ENCODE measurements at places on chromosomes 4 and X. TPM values are rescaled to one million over a fixed set of nuclear protein-coding genes. Genes with fewer than 3 reads are reported as not detected.

Gene SUPT20HL1
- polyA plus RNA-seq: not detected

Gene GAGE13
- not detected for polyA plus RNA-seq

Gene ZC4H2
- polyA plus RNA-seq: 1.9 TPM

Gene TMPRSS11F
- polyA plus RNA-seq: not detected

Gene DIPK2B
- polyA plus RNA-seq: not detected

Gene GALNT7
- polyA plus RNA-seq: 29.0 TPM

DNA sequence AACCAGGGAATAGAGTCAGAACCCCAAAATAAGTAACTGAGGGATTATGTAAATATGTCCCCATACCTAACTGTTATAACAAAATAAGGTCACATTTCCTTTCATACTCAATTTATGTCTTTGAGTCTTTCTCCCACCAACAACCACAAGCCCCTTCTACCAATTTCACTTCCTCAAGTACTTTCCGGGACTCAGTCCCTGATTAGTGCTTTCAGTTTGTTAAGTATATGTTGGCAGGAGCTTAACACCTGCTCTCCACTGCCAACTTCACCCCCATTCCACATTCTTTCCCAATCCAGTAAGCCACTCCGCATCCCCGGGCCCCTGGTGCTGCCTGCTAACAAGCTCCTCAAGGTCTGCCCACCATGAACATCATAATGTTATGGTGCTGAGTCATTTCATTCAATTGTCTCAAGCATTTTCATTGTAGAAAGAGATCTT, 71.3 kb upstream of the SPRY1 start:
- DNase-seq: peak; percentile 22

GRCh38 chr4:189530848-189531247, 409.8 kb upstream of the FRG1 start:
- no peak for DNase-seq

- DNase-seq: no peak
Measured at GRCh38 chr4:77154065-77154464, 2.9 kb upstream of the CCNG2 start.

GRCh38 chr4:136769717-136770116, 762.6 kb downstream of the PCDH18 start:
- DNase-seq: no peak

DNA sequence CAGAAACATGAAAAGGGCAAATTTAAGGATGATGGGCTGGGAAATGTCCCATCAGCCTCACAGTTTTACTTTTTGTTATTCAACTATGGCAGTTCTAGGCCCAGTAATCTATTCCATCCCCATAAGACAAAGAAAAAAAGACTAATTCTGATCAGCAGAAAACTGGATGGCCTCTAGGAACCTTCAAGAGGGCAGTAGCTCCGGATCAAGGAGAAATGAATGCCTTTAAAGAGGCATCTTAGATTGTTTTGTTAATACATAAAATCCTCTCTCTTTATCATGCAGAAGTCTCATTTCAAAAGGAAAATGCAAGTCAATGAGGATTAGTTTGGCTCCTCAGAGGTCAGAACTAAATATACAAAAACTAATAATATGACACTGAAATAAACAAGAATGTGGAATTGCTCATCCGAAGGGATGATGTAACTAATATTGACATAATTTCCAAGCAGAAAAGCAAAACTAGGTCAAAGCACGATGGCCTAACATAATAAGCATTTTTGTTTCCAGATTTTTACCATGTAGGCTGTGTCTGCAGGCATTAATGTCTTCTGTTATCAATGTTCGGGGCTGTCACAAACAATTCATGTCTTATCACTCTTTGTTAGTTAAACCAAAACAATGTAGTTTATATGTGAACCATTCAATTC, 8.8 kb downstream of the MID1 start:
- no peak for DNase-seq
